ENCODE measurements at places on chromosomes 4 and X.

- no peak for DNase-seq
Measured at GRCh38 chr4:168679397-168679796, 182.5 kb downstream of the PALLD start.

DNA sequence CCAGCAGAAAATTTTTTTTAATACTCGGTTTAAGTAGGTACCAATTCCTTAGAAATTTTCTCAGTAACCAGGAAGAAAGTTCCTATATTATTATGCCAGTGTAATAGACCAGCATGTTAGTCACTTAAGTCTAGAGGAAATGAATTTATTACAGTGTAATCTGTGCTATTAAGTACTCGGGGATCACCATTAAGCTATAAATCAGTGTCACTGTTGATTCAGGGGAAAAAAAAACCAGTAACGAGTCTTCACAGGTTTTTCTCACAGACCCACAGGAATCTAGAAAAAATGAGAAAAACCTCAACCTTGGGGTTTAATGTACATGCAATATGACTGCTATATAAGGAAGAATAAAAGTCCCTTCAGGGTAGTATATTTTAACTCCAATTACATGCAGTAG lies 138.3 kb upstream of the IL1RAPL2 start:
- DNase-seq: no peak

GRCh38 chr4:121049072-121049599 lies 23.2 kb downstream of the NDNF start:
- no peak for DNase-seq

GRCh38 chrX:34893741-34894140 lies 48.9 kb upstream of the FAM47B start:
- no peak for DNase-seq

DNA sequence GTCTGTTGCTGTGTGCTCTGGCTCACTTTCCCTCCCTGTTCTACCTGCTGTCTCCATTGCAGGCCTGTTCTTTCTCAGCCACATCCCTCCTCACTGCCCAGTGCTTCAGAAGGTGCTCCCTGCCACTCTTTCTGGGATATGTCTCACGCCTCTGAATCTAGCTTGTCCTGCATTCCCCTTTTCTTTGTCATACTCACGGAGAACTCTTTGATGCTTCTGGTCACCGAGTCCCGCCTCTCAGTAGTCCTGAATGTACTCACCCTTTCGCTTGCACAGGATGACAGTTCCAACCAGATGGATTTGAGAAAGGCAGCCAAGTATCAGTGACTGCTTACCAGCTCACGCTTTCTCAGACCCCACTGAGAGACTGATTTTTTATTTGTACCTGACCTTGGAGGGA lies 65.2 kb upstream of the TLR2 start:
- no peak for DNase-seq

DNA sequence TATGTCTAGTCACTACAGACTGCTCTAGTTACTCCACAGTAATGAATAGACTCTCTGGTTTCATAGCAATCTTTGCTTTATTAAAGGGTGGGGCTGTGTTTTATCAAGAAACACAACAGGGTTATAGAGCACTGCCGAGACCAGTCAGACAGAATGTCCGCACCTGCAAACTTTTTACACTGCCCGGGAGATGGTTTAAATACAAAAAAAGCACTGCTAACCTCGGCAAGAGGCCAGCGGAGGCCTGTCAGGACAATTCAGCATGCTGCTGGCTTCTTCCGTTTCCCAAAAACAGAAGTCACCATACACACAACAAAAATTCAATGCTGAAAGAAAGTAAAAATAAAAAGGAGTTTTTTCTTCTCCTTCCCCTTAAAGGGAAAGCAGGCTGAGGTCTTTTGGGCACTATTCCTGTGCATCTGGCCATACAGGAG lies 67.4 kb downstream of the IRF2 start:
- no peak for DNase-seq

- no peak for DNase-seq
Measured at GRCh38 chr4:16521156-16521915, 295.1 kb upstream of the TAPT1 start.

All from activated CD4-positive, alpha-beta T cell treated with anti-CD3 and anti-CD28 coated beads, Interleukin-10, Interleukin-2, amounts not matched to agents 100 ng/mL and 50 ng/mL, durations not matched to agents 16 hours and 8 hours (primary cell).